ENCODE measurements at places on chromosomes 1 and 21. TPM values are rescaled to one million over a fixed set of nuclear protein-coding genes. Genes with fewer than 3 reads are reported as not detected.

AP4B1 gene
- total RNA-seq, result 2.8 TPM

DNA sequence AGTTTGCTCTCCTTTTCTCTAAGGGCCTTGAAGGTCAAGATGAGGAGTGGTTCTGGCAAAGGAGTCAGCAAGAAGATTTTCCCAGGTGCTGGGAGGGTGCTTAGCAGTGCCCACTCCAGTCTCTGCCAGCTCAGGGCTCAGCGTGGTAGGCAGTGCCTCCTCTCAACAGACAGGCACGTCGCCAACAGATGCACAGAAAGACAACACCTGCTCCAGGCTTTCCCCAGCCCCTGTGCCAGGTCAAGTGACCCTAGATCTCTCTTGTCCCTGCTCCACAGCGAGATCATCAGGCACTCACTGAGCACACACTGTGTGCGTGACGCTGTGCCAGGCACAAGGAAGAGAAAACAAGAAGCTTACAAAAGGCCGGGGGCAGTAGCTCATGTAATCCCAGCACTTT lies 86.0 kb downstream of the CASZ1 start:
- no peaks in the 10 kb centered on the region for H3K4me1 ChIP-seq
- H3K27ac ChIP-seq, result no peak overlapping the region
- H3K27me3 ChIP-seq, result no peaks in the 10 kb centered on the region
- H3K4me3 ChIP-seq, result no peak overlapping the region
- DNase-seq, result no peak

SLC1A7 gene
- not detected for total RNA-seq

LMOD1 gene
- total RNA-seq, result 377 TPM

- H3K27ac ChIP-seq, result no peak overlapping the region
- no peaks in the 10 kb centered on the region for H3K27me3 ChIP-seq
- H3K4me3 ChIP-seq, result no peak overlapping the region
- no peaks in the 10 kb centered on the region for H3K4me1 ChIP-seq
- no peaks in the 10 kb centered on the region for H3K36me3 ChIP-seq
Observed at GRCh38 chr1:184813528-184814089, 59.0 kb upstream of the EDEM3 start.

DNA sequence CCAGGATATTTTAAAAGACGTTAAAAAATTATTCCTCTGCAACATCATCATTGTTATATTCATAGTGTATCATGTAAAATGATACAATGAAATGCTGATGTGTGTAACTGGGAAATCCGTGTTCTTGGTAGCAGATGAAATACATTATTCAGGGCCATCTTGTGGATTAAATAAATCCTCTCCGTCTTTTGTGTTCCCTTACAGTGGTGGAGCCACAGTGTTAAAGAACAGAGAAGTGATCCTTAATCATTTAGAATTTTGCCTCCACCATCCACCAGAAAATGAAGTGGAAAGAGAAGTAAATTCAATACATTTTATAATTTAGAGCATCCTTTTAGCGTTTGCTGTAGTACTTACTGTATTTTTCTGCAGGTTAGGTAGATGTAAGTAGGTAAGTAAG lies 1.3 kb downstream of the DYRK3 start:
- H3K4me3 ChIP-seq, result no peak overlapping the region
- peaks cover 7% of the 10 kb centered on the region for H3K4me1 ChIP-seq

DNA sequence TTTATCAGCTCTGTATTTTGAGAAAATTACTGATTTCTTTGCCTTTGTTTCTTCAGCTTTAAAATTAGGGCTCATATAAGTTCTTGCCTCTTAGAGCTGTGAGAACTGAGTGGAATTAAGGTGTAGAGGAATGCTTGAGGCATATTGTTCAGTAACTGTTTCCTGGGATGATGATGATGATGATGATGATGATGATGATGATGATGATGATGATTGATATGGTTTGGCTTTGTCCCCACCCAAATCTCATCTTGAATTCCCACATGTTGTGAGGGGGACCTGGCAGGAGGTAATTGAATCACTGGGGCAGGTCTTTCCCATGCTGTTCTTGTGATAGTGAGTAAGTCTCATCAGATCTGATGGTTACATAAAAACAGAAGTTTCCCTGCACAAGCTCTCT lies 118.7 kb downstream of the CHRM3 start:
- no peak overlapping the region for H3K4me3 ChIP-seq
- H3K4me1 ChIP-seq, result no peaks in the 10 kb centered on the region
- H3K36me3 ChIP-seq, result no peaks in the 10 kb centered on the region

DNA sequence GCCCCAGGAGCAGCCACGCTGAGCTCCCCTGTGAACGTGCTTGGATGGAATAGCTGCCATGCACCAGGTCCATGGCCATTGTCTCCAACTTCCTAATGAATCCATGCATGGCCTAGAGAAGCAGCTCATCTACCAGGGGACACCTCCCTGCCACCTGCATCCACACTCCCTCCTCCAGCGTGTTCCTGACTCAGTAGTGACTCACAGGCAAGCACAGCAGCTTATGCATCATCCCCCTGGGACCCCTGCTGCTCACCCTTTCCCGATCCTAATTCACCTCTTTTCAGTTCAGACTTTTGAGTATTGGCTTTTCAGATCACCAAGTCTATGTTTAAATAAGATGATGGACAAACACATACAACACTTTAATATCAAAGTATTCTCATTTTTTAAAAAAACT lies 39.9 kb upstream of the TADA1 start:
- H3K4me3 ChIP-seq, result no peak overlapping the region
- H3K36me3 ChIP-seq, result no peaks in the 10 kb centered on the region
- DNase-seq, result no peak
- H3K4me1 ChIP-seq, result no peaks in the 10 kb centered on the region
- H3K27ac ChIP-seq, result no peak overlapping the region
- H3K27me3 ChIP-seq, result peaks cover 6% of the 10 kb centered on the region

DNA sequence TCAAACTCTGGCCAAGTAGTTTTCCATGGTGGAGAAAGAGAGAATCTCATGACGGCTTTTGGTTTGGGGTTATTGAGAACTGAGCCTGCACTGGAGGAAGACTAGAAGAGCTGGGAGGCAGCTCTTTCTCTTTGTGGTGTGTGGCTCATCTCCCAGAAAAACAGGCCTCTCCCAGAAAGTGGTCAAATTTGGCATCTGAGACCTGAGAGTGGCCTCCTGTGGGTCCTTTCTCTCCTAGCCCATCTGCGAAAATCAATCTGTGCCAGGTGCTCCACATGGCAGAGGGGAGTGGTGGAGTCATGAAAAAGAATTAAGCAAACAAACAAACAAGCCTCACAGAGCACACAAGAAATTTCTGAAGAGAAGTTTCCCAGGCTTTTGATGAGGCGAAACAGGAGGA lies 305.0 kb downstream of the ST6GALNAC3 start:
- no peak for DNase-seq
- H3K27me3 ChIP-seq, result no peaks in the 10 kb centered on the region

GPR25 gene
- 0.28 TPM for total RNA-seq

LAD1 gene
- not detected for total RNA-seq

GRCh38 chr1:90220941-90221693 lies 226.2 kb downstream of the ZNF326 start:
- H3K36me3 ChIP-seq, result no peaks in the 10 kb centered on the region
- no peak for DNase-seq
- H3K4me3 ChIP-seq, result no peak overlapping the region
- no peaks in the 10 kb centered on the region for H3K4me1 ChIP-seq
- H3K27ac ChIP-seq, result no peak overlapping the region

DNA sequence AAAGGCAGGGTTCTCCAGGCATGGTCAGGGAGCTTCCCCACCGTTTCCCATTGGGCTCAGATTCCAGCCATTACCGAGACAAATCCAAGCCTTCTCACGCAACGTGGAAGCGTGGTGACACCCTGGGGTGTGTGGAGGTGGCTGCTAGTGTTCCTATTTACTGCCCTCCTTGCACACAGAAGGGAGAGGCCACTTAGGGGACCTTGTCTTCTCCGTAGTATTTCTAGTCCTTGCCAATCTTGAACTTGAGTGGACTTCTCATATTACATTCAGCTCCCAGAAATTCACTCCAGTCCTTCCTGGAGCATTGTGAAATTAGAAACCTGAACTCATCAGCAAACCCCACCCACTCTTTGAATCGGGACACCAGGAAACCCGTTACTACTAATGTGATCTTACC lies 131.6 kb downstream of the AJAP1 start:
- H3K4me1 ChIP-seq, result no peaks in the 10 kb centered on the region
- no peak overlapping the region for H3K27ac ChIP-seq
- H3K36me3 ChIP-seq, result no peaks in the 10 kb centered on the region
- no peak for DNase-seq
- no peaks in the 10 kb centered on the region for H3K27me3 ChIP-seq

PATJ gene
- 10.6 TPM for total RNA-seq

- no peak overlapping the region for H3K4me3 ChIP-seq
- H3K27ac ChIP-seq, result peak overlapping the region; percentile 31
- H3K4me1 ChIP-seq, result peaks cover 6% of the 10 kb centered on the region
- H3K36me3 ChIP-seq, result no peaks in the 10 kb centered on the region
- DNase-seq, result no peak
Observed at GRCh38 chr1:31368611-31369107, 4.2 kb downstream of the FABP3 start.

- H3K27me3 ChIP-seq, result no peaks in the 10 kb centered on the region
- H3K27ac ChIP-seq, result no peak overlapping the region
- no peaks in the 10 kb centered on the region for H3K36me3 ChIP-seq
- H3K4me3 ChIP-seq, result no peak overlapping the region
- H3K4me1 ChIP-seq, result no peaks in the 10 kb centered on the region
Observed at GRCh38 chr1:53362851-53363642, 35.2 kb upstream of the LRP8 start.

DNA sequence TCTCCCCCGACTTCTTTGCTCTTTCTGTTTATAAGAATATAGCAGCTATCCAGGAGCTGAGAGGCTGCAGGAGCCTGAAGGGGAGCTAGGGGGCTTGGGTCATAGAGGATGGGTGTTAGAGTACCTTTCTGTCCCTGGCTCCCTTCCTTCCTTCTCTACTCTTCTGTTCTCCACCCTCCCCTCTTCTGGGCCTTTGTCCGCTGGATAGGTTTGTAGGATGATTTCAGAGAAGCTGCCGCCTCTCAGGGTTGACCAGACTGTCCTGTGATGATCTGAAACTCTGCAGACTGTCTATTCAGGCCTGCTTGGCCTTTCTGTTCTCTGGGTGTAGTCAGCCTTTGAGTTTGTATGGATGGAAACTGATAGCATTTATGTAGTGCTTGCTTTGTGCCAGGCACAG lies 26.3 kb downstream of the PPFIA4 start:
- H3K36me3 ChIP-seq, result no peaks in the 10 kb centered on the region
- no peak overlapping the region for H3K4me3 ChIP-seq
- H3K27ac ChIP-seq, result no peak overlapping the region
- DNase-seq, result no peak
- no peaks in the 10 kb centered on the region for H3K4me1 ChIP-seq

DNA sequence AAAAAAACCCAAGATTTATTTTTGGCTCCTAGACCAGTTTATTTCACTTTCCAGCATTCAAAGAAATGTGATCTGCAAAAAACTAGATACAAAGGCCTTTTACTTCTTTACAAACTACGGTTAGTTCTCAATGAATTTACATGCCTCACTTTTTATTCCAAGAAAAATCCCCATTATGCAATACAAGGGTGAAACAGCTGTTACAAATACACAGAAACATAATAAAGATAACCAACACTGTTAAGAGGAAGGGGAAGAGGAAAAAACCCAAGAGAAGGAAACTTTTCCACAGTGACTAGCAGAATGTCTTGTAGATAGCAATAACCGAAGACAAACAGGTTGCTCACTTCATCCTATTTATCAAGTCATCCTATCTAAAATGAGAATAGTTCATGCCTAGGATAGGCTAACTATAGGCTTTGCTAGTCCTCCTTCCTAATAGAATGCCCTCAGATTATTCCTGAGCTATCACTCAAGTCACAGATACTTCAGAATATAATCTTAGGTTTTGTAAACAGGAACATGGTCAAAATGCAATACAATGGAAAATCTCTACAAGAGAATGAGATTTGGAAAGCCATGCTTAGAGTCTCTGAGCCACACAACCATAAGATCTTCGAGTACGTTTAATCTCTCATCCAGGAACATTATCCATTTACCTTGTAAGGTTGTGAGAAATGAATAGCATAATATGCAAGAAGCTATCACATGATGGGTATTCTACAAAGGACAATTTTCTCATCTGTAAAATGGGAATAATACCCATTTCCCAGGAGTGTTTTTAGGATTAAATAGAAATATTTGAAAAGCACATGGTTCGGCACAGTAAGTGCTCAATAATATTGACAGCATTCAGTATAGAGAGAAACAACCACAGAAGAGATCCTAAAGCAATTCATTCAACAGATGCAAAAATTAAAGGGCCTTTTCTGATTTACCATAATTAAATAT lies 5.4 kb downstream of the PNRC2 start:
- H3K27ac ChIP-seq, result peak overlapping the region; percentile 34
- H3K36me3 ChIP-seq, result no peaks in the 10 kb centered on the region
- H3K4me1 ChIP-seq, result no peaks in the 10 kb centered on the region
- H3K27me3 ChIP-seq, result no peaks in the 10 kb centered on the region

- no peaks in the 10 kb centered on the region for H3K27me3 ChIP-seq
- no peaks in the 10 kb centered on the region for H3K4me1 ChIP-seq
- no peaks in the 10 kb centered on the region for H3K36me3 ChIP-seq
- no peak for DNase-seq
- H3K27ac ChIP-seq, result no peak overlapping the region
- no peak overlapping the region for H3K4me3 ChIP-seq
Observed at GRCh38 chr21:46504666-46505065, 46.0 kb downstream of the DIP2A start.

- H3K36me3 ChIP-seq, result no peaks in the 10 kb centered on the region
- no peak overlapping the region for H3K4me3 ChIP-seq
- no peaks in the 10 kb centered on the region for H3K27me3 ChIP-seq
- DNase-seq, result no peak
Observed at GRCh38 chr1:199684686-199685273, 342.7 kb upstream of the NR5A2 start.

DNA sequence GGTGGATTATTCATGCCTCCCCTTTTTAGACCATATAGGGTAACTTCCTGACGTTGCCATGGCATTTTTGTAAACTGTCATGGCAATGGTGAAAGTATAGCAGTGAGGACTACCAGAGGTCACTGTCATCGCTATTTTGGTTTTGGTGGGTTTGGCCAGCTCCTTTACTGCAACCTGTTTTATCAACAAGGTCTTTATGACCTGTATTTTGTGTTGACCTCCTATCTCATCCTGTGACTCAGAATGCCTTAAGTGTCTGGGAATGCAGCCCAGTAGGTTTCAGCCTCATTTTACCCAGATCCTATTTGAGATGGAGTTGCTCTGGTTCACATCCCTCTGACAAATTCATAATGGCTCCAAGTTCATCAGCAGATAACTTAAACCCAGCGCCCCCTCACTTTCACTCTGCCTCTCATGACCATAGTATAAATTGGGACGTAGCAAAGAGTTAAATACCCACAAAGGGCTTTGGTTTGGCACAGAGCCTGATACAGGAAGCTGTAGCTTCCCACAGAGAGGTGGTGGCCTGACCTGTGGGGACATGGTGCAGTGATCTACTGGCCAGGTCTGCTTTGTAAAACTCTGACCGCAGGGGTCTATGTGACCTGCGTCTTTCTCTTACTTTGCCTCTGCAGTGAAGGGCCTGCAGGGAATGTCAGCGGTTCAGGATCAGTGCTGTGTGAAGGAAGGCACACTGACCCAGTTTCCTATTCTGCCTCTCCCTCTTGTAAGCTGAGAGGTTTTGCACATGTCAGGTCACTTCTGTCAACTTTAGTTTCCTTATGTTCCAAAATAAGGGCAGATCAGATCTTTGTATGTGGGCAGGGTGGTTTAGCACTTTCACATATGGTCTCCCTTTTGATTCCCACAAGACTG lies 78.1 kb upstream of the ZNF644 start:
- no peaks in the 10 kb centered on the region for H3K36me3 ChIP-seq
- H3K27ac ChIP-seq, result no peak overlapping the region
- no peaks in the 10 kb centered on the region for H3K27me3 ChIP-seq

AADACL4 gene
- 0.46 TPM for total RNA-seq

FAM163A gene
- total RNA-seq, result not detected

Data from uterus (tissue), 4 donors.